ENCODE measurements at places on chromosomes 3 and 15.

- DNase-seq: no peak
Measured at GRCh38 chr3:154015307-154015706, 105.9 kb upstream of the ARHGEF26 start.

GRCh38 chr3:3241596-3241995 is 62.1 kb upstream of the CRBN start:
- DNase-seq: no peak

- no peak for DNase-seq
Measured at GRCh38 chr3:184593928-184594303, 32.3 kb downstream of the EPHB3 start.

GRCh38 chr15:45149060-45149459 is 19.3 kb downstream of the DUOX1 start:
- DNase-seq: no peak

GRCh38 chr3:32450426-32450825 is 52.2 kb downstream of the CMTM6 start:
- DNase-seq: no peak

DNA sequence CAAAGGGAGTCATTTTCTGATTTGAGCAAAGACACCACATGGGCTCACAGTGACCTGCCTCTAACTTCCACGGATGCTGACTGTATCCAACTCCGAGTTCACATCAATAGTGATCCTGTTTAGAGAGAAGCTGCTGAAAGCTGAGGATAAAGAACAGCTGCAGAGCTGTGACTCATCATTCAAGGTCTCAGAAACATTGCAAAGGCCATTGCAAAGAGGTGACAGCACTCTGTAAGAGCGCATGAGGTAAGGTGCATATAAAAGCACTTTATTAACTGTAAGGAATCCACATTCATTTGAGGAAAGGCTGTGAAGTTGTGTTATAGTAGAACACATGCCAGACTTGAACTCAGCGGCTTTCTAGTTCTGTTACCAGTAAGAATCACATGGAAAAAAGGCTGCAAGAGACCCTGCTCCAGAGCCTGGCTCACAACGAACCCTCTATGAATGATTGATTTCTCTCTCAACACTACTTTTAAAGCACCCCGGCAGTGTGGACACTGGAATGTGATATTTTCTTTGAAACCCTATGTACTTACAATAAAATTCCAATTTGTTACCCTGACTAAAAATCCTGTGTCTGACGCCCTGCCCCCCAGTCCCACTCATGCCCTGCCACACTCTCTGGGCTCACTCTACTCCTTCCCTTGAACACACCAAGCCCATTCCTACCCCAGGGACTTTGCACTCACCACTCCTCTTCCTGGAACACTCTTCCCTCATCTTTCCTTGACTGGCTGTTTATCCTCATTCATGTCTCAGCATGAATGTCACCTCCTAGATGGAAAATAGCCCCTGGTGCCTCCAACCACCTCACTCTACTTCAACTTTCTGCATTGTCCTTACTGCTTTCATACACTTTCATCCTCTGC is 111.2 kb downstream of the LSM3 start:
- peak; percentile 5 for DNase-seq

GRCh38 chr15:78104119-78104479 is 11.7 kb downstream of the SH2D7 start:
- no peak for DNase-seq

GRCh38 chr3:143559296-143559695 is 289.0 kb downstream of the SLC9A9 start:
- no peak for DNase-seq

DNA sequence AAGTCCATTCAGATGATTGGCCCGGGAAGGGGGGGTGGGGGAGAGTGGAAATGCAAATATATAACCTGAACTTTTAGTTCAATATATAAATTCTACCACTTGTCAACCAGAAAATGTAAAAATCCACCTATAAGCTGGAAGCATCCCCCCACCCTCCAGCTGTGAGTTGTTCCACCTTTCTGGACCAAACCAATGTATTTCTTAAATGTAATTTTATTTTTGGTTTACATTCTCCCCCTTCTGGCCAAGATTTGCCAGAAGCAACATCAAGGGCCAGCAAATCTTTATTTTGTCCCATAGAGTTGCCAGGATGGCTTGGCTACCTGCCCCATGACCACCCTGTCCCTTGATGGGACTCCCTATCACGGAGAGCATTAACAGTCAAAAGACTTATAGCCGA is 545.7 kb downstream of the TBL1XR1 start:
- no peak for DNase-seq

- DNase-seq: no peak
Measured at GRCh38 chr15:84772467-84772866, 24.1 kb downstream of the ZNF592 start.
